ENCODE measurements at places on chromosomes 12 and 14.

DNA sequence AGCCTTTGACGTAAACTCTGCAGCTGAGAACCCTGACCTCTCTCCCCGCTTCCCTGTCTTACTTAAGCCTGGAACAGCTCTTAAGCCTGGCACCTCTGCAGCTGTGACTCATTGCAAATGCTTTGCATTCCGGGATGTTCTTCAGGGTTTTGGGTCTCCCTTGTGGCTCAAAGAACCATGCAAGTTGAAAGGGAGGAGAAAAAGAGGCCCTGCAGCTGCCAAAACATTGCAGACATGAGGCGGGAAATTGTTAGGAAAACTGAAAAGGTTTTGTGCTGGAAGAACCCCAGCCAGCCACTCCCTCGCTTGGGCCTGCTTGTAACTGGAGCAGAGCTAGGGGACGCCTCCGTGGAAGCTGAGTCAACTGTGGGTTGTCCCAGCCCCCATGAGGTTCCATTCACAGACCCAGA is 60.2 kb upstream of the FERMT2 start:
- no peak for DNase-seq

- no peak for DNase-seq
Observed at GRCh38 chr14:40123816-40124215, 691.6 kb upstream of the FBXO33 start.

DNA sequence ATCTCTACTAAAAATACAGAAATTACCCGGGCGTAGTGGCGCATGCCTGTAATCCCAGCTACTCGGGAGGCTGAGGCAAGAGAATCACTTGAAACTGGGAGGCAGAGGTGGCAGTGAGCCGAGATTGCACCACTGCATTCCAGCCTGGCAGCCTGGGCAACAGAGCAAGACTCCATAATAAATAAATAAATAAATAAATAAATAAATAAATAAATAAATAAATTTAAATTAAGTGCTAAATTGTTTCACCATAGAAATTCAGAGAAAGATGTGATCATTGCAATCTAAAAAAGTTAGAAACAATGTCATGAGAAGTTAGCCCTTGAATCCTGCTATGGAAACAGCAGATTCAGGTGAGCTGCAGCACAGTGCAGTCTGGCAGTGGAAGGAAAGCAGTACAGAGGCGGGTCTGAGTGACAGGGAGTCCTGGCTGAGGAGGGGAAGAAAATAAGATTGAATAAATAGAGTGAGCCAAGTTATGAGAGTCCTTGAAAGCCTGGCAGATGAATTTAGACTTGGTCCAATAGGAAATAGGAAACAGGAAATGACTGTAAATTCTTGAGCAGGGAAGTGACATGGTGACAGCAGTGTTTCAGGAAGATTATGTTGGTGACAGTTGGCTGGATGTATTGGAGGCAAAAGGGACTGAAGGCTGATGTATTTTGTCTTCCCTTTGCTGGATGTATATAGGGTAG is 241.5 kb downstream of the GXYLT1 start:
- DNase-seq, result no peak

DNA sequence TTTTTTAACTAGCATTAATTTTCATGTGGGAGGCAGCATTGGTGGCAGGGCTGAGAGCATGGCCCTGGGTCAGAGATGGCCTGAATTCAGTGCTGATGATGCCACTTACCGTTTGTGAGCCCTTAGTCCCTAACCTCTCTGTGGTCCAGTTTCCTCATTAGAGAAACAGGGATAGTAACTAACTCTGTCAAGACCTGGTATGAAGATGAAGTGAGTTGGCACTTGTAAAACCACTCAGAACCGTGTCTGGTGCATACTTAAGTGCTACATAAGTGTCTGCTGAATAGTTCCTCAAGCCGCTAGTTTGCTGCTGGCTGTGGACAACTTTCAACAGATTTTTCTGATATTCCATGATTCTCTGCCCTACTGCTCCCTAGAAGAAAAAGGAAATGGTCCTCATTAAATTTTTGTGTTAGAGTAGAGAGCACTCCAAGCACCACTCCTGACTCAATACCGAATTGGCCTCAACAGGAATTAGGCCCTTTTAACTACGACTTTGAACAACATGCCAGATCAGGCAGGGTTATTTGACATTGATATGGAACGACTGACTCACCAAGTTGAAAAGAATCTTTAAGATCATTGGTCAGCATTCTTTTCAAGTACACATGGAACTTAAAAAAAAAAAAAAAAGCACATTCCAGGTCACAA is 250.2 kb downstream of the ANO2 start:
- DNase-seq, result no peak

DNA sequence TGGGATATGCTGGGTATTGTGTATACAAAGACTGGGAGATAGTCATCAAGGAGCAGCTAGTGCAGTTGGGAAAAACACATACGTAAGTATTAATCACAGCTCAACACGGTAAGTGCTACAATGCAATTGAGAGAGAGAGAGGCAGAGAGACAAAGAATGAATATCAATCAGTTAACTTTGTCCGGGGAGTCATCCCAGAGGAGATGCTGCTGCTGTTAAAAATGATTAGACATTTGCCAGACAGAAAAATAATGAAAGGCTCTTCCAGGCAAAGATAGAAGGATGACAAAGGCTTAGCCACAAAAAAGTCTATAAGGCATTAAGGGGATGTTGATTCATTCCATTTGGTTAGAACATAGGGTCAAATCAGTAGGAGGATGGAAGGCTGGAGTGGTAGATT is 45.1 kb downstream of the AKAP6 start:
- no peak for DNase-seq

GRCh38 chr14:20603813-20604690 is 12.9 kb upstream of the RNASE12 start:
- DNase-seq, result no peak

DNA sequence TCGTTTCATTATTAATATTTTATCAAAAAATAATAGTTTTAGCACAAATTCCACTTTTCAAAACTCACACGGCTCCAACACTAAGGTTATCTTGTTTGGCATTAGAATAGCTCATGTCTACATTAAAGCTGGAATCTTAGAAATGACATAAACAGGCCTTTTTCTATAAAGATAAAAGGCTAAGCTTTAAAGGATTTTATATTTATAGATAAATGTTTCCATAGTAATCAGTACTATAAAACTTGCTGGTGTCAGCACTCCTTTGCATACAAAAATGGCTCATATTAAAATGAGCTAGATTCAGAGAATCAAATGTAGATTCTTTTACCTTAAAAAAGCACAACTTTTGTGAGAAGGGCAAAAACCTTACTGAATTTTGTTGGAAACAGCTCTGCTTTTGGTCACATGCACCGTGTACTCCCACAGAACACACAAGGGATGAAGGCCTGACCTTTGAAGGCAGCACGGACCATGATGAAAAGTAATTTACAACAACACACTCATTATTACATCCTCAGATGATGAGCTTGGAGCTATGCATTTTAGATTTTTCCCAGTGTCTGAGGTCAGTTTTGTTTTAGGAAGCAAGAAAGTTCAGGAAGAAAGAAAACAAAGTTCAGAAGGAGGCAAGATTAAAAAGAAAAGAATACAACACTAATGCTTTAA is 202.8 kb downstream of the BCAT1 start:
- DNase-seq, result no peak

- DNase-seq, result no peak
Observed at GRCh38 chr14:104356738-104357688, 218.6 kb downstream of the KIF26A start.

- DNase-seq, result no peak
Observed at GRCh38 chr14:93132472-93133065, 16.8 kb upstream of the ITPK1 start.

Data from stimulated activated CD4-positive, alpha-beta T cell treated with anti-CD3 and anti-CD28 coated beads, Interleukin-1b, Interleukin-23, amount 100 ng/mL, for 1 hour (primary cell).